IMR-90 (cell line): ENCODE measurements at places on chromosomes 13 and 19. TPM values are rescaled to one million over a fixed set of nuclear protein-coding genes. Genes with fewer than 3 reads are reported as not detected.
A peak's percentile ranks its signal among the peaks of the same experiment; 100 is the strongest.

GRCh38 chr19:1613146-1613545, 7.9 kb upstream of the UQCR11 start:
- no peaks in the 10 kb centered on the region for H3K4me1 ChIP-seq
- H3K27ac ChIP-seq, result no peak overlapping the region
- H3K36me3 ChIP-seq, result peaks cover 60% of the 10 kb centered on the region
- no peaks in the 10 kb centered on the region for H3K27me3 ChIP-seq
- H3K4me3 ChIP-seq, result no peak overlapping the region
- no peak for DNase-seq

- peak; percentile 86 for DNase-seq
- H3K36me3 ChIP-seq, result no peaks in the 10 kb centered on the region
Measured at GRCh38 chr13:97254816-97255215, 32.7 kb downstream of the MBNL2 start.

- H3K4me3 ChIP-seq, result no peak overlapping the region
- no peak for DNase-seq
- H3K27ac ChIP-seq, result no peak overlapping the region
- peaks cover 3% of the 10 kb centered on the region; the same call in 1 of the 2 replicates for H3K4me1 ChIP-seq
Measured at GRCh38 chr19:19205416-19206410, 2.5 kb upstream of the NR2C2AP start.

- H3K4me1 ChIP-seq, result peaks cover 16% of the 10 kb centered on the region
- no peak for DNase-seq
- no peak overlapping the region for H3K27ac ChIP-seq
- H3K36me3 ChIP-seq, result no peaks in the 10 kb centered on the region
- no peak overlapping the region for H3K4me3 ChIP-seq
Measured at GRCh38 chr19:11265785-11266236, 3.5 kb upstream of the DOCK6 start.

DNA sequence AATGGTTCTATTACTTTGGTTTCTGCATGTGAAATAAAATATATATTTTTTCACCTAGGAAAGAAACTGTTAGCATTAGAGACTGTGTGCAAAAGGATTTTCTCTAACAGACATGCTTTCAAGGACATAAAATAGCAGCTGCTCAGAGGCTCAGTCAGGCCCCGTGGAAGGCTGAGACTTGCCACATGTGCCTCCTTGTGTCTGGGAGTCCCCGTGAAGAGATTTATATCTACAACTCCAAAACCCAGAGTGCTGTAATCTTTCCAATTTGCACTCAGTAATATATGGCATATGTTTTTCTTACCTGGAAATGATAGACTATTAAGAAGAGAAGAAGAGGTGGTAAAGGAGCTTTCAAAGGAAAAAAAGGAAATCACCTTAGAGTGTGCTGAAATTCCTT, 371.6 kb upstream of the OBI1 start:
- H3K4me3 ChIP-seq, result no peak overlapping the region
- H3K27ac ChIP-seq, result no peak overlapping the region
- no peak for DNase-seq
- no peaks in the 10 kb centered on the region for H3K4me1 ChIP-seq

DNA sequence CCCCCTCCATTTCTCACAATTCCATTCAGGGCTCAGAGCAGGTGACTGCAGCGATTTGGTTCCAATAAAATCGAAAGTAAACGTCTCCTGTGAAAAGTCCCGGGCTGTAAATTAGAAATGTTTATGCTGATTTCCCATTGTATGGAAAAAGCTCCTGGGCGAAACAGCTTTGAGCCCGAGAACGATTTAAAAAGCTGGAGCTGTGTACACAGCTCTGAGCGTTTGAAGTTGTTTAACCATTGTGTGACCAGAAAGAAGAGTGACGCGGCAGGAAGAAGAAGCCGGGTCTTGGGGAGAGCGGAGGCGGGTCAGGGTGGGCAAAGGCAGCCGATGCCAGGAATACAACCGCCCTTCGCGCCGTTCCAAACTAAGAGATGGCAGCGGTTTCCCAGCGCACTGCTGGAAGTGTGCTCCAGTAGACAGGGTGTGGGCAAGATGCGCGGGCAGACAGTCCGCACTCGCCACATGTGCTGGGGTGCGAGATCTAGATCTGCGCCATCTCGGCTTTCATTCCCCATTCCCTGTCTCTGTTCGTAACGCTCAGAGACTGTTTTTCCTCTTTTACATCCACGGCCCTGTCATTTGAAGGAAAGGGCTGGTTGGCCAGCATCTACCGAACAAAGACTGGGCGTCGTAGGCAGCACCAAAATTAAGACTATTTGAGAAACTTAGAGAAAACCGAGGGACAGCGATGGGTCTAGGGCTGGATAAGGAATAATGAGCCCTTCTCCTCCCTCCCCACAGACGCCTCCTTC, 960 bp upstream of the GSX1 start:
- H3K27ac ChIP-seq, result no peak overlapping the region
- H3K27me3 ChIP-seq, result peaks cover 76% of the 10 kb centered on the region
- H3K4me1 ChIP-seq, result no peaks in the 10 kb centered on the region; the same call in 1 of the 2 replicates
- H3K36me3 ChIP-seq, result no peaks in the 10 kb centered on the region

- H3K4me1 ChIP-seq, result peaks cover 11% of the 10 kb centered on the region
- H3K27me3 ChIP-seq, result no peaks in the 10 kb centered on the region
- peak; percentile 34 for DNase-seq
- H3K36me3 ChIP-seq, result peaks cover 20% of the 10 kb centered on the region
Measured at GRCh38 chr19:17125062-17125727, 49.6 kb downstream of the MYO9B start.

DNA sequence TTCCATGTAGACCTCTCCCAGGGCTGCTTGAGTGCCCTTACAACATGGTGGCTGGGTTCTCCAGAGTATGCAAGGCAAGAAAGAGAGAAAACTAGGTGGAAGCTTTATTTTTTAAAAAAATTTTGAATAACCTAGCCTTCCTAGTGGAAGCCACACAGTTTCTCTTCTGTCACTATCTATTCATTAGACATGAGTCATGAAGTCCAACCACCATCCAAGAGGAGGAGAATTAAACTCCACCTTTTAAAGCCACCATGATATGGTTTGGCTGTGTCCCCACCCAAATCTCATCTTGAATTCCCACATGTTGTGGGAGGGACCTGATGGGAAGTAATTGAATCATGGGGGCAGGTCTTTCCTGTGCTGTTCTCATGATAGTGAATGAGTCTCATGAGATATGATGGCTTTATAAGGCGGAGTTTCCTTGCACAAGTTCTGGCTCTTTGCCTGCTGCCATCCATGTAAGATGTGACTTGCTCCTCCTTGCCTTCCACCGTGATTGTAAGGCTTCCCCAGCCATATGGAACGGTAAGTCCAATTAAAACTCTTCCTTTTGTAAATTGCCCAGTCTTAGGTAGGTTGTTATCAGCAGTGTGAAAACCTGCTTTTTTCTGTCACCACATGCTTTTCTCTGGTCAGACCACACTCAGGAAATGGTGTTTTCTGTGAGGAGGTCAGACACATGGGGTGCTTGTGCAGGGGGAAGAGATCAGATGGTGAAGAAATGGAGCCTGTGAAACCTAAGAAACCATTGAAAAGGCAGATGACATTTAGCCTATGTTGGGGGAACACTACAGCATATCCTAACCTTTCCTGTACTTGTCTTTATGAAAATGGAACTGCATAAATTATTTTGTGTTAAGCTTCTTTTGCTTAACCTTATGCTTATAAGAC, 57.7 kb downstream of the ANKRD10 start:
- no peaks in the 10 kb centered on the region for H3K36me3 ChIP-seq
- DNase-seq, result no peak
- H3K4me3 ChIP-seq, result no peak overlapping the region
- H3K27me3 ChIP-seq, result peaks cover 4% of the 10 kb centered on the region

GRCh38 chr13:105638426-105638825, 897.0 kb downstream of the EFNB2 start:
- H3K27ac ChIP-seq, result no peak overlapping the region
- no peaks in the 10 kb centered on the region for H3K27me3 ChIP-seq
- no peak overlapping the region for H3K4me3 ChIP-seq
- H3K36me3 ChIP-seq, result no peaks in the 10 kb centered on the region
- no peaks in the 10 kb centered on the region for H3K4me1 ChIP-seq

- no peak within 1 kb of the TSS for H3K4me3 ChIP-seq
- H3K4me1 ChIP-seq, result no peaks in the 10 kb centered on the region; the same call in 1 of the 2 replicates
- H3K36me3 ChIP-seq, result no peaks in the 10 kb centered on the region
- peaks cover 89% of the 10 kb centered on the region for H3K27me3 ChIP-seq
- H3K27ac ChIP-seq, result no peak within 1 kb of the TSS
Measured at GRCh38 chr13:27792393-27793218, at the start of gene GSX1. GSX1 (plus strand) TSS chr13:27792483; CDS start chr13:27792691, 208 bp downstream.

GRCh38 chr13:35787937-35788336, 311.4 kb upstream of the MAB21L1 start:
- no peak overlapping the region for H3K27ac ChIP-seq
- no peaks in the 10 kb centered on the region for H3K36me3 ChIP-seq
- peaks cover 2% of the 10 kb centered on the region; the same call in 1 of the 2 replicates for H3K4me1 ChIP-seq
- H3K27me3 ChIP-seq, result no peaks in the 10 kb centered on the region
- DNase-seq, result no peak

- no peak overlapping the region for H3K4me3 ChIP-seq
- no peak overlapping the region for H3K27ac ChIP-seq
- H3K27me3 ChIP-seq, result no peaks in the 10 kb centered on the region
- no peaks in the 10 kb centered on the region for H3K4me1 ChIP-seq
- H3K36me3 ChIP-seq, result no peaks in the 10 kb centered on the region
- DNase-seq, result no peak
Measured at GRCh38 chr13:34842466-34842865, 99.6 kb upstream of the NBEA start.

C19orf67 gene
- total RNA-seq, result not detected in 2 replicates

TEX26 gene
- total RNA-seq, result not detected in 2 replicates
